Upper lobe of right lung (tissue), 1 donor: ENCODE measurements at places on chromosomes 2 and 18. TPM values are rescaled to one million over a fixed set of nuclear protein-coding genes. Genes with fewer than 3 reads are reported as not detected.

DNA sequence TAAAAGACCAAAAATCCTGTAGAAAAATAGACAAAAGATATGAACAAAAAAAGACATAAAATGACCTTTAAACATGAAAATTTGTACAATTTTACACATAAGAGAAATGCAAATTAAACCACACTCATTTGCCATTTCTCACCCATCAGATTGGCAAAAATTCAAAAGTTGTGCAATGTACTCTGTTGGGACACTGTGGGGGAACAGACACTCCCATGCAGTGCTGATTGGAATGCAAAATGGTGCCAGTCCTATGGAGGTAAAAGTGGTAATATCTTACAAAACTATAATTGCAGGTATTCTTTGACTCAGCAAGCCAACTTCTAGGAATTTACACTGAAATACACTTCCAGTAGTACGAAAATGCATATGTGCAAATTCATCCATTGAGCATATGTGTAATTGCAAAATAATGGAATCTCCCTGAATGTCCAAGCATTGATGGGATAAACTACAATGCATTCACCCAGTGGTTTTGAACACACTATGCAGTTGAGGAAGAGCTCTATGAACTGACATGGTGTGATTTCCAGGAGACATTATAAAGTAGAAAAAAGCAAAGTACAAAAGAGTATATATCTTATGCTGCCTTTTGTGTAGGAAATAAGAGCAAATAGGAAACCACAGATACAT, 201.8 kb upstream of the ZNF521 start:
- no peak for DNase-seq

DNA sequence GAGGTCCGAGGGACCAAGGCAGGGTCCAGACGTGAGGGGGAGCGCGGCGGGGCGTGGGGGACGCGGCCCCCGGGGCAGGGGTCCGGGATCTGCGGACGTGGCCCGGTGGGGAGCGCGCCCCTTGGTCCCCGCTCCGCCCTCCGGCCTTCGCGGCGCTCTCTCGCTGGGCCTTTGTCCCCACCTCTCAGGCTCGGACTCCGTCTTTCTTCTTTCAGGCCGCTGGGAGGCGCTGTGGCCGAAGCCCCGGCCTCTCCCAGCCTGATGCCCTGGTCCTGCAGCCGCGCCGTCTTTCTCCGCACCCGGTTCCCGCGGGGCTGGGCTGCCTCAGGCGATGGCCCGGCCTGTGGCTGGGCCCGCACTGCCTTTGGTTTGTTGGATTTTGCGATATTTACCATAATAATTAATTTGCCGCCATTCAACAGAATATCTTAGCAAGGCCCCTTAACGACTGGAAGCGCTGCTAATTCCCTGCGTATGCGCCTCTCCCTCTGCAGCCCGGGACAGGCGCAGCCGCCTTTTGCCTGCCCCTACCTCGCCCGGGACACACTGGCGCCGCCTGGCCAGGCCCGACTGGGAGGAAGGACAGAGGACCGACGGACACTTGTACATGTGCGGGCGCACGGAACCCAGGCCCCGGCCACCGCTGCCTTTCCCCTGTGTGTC, 10.8 kb downstream of the SIX3 start:
- no peak for DNase-seq

DNA sequence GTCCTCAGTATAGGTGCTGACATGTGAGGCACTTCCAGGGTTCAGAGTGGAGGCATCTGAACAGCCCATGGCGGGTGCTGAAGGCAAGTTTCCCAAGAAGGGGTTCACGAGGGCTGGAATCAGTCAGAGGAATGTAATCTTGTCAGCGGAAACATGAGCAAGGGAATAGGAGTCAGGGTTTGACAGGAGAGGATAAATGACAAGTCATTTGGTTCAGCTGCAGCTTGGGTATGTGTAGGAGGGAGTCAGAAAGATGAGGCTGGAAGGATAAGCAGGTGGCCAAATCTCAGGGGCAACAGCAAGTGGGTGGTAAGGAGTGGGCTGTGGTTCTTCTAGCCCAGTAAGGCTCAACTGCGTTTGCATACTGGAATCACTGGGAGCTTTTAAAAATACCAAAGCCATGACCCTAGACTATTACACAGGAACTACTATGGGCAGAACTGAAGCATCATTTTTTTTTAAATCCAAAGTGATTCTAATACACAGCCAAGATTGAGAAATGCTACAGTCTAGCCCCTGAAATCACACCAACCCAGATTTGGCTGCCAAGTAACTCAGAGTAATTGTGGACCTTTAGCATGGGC, 41.8 kb upstream of the NAB1 start:
- no peak for DNase-seq

Gene MLPH
- 423 TPM for total RNA-seq

DNA sequence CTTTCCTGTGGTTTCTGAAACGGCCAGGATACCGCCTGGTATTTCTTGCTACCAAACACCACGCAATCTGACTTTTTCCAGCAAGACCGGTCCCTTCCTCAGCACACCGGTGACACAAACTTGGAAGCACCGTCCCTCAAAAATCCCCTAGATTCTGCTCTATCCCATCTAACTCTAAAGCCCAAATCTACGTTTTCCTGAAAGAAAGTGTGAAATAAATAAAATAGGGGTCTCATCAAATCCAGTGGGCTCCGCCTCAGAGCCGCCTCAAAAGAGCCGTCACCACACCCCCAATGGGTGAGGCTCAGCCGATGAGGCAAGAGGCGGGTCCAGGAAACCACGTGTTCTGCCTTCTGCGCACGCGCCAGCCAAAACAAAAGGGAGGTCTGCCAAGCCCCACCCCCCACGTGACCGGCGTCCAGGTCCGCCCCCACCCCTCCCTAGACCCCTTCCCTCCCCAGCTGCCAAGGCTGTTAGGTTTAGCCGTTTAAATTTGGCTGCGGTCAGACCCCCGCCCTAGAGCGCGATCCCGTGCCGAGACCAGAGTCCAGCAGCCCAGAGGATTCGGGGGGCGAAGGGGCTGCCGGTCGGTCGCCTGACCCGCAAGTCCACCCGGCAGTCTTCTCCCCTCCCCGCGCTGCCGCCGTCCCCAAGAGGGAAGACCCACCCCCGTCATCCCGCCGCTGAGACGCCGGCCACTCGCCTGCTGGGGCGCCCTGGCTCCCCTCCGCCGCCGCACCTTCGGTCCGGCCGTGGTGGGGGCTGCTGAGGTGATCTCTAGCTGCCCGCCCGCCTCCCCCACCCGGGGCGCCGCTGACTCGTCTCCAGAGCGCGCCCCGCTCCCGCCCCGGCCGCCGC, 534 bp downstream of the KANSL1L start:
- peak; percentile 98 for DNase-seq

Gene DSC3
- total RNA-seq = 1.6 TPM

- no peak for DNase-seq
Observed at GRCh38 chr2:158745067-158745865, 49.9 kb upstream of the DAPL1 start.

- DNase-seq = no peak
Observed at GRCh38 chr18:38427234-38427633, 861.6 kb upstream of the CELF4 start.

DNA sequence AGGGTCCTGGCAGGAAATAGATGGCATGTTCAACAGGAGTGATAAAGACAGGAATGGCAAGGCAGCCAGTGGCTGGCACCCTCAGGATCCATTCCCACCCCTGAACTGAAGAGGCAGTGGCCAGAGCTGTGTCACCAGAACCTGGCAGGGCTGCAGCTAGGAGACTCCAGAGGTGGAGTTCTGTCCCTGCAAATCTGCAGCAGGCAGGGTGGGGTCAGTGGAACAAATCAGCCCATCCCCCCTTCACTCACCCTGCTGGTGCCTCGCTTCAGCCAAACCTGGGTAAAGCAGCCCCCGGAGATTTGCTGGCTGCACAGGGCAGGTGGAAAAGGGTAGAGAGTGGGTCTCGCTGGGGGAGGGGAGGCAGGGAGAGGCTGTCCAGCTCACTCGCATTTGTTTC, 12.7 kb downstream of the INPP5D start:
- DNase-seq = no peak
